ENCODE measurements at places on chromosomes 11 and 22.
A peak's percentile ranks its signal among the peaks of the same experiment; 100 is the strongest.

GRCh38 chr22:36746375-36746970 is 29.4 kb downstream of the IFT27 start:
- peak; percentile 68 for DNase-seq

DNA sequence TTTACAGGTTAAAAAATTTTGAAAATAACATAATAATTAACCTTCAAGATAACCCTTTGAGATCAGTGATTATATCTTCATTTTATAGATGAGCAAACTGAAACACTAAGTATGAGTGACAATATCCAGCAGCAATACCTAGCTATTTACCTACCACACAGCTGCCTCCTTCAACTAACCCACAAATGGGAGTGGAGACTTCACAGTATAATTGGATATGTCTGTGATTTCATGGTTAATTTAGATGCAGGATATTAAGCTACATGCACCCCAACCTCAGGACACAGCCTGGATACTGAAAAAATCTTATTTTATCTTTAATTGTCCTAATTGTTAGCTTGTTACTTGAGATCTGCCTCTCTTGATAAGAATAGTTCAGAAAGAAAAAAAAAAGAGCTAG is 297.2 kb upstream of the ANO5 start:
- no peak for DNase-seq

DNA sequence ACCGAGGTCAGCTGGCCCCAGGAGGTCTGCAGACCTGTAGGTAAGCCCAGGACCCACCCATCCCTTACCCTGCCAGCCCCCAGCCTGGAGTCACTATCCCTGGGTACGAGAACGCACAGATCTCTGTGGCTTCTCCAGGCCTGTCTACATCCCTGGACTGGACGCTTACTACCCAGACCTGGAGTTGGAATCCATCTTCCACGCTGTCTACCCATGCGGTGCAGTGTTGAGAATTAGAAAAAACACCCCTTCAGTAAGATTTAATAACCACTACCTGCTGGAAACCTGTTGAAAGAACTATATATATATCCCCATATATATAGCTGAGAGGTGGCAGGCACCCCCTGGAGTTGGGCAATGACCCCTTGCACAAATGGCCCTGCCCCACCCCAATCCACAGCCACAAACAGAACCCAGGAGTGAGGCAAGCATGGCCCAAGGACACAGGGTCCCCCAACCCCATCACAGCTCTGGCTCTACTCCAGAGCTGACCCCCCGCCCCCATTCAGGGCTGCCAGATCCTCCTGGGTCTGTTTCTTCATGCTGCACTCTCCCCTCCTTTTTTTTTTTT is 17.7 kb upstream of the RGL4 start:
- DNase-seq: no peak

DNA sequence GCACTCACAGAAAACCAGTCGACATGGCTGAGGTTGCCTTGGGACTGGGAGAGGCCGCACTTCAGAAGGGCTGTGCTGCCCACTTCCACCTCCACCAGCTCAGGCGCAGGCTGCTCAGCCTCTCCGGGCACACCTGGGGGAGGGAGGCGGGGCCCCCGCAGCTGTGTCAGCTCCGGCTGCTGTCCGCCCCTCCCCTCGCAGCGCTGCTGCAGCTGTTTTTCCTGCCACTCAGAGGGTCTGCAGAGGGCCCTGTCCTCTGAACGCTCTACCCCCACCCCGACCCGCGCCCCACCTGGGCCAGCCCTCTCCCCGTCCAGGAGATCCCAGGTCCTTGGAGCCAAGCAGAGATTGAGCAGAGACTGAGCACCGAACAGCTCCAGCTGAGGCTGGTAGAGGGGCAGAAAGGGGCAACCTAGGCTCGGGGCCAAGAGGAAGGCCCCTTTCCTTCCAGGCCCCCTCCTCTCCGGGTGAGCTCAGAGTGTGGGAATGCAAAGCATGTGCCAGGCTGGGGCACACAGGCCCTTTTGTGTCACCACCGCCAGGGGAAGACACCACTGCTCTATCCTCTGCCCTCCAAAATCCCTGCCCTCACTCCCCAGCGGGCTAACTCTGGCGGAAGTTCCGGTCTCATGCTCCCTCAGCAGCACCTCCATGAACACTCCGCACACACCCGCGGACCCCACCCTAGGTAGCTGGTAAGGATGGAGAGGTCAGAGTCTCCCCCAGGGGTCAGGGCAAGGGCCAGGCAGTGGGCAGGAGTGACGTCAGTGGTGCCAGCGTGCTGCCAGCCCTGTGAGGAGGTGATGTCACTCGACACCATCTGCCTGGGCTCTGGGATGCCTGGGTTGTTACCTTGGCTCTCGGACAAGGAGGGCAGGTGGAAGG is 1.6 kb downstream of the MCAM start:
- no peak for DNase-seq

DNA sequence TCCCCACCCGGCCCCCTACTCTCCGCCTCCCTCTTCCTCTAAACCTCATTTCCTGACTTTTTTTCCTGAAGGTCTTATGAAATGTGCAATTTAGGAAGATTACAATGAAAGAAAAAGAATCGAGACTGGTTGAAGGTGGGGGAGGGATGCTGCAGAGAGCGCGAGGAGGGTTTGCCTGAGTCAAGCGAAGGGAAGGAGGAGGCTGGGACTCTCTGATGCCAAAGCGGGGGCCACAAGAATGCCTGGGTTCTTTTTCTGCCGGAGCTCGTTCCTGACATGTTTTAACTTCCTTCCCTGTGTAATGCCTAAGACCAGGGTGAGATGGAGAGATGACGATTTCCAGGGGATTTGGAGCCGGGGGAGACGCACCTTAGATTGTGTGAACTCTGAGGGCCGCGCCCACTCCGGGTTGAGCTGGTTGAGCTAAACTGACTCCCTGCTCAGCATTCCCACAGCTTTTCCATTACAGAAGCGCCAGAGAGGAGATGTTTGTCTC is 270.5 kb upstream of the SORL1-AS1 start:
- no peak for DNase-seq

DNA sequence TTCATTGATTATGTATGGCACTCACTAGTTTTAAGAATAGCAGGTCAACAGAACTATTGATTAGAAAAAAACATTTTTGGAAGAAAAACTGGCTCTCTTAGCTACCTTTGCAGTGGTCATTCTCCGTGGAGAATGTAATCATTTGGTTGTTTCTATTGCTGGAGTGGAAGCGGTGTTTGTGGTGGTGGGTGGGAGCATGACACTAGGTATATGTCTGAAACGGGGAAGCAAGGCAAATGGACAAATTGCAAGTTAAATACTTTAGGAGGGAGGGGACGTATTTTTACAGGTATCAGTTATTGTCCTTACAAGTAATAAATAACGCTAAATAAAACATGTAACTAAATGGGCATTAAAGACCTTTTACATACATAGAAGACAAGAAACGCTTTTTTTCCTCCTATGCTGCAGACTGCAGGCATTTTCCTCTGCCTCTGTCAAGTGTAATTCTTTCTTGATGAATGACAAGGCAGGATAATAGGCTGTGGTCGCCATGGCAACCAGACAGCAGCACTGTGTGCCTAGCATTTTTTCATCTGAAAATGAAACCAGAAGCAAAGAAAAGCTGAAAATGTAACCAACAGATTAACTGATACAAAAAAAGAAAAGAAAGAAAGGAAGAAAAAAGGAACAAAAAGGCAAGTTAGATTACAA is 46.2 kb downstream of the BLID start:
- DNase-seq: peak; percentile 90

DNA sequence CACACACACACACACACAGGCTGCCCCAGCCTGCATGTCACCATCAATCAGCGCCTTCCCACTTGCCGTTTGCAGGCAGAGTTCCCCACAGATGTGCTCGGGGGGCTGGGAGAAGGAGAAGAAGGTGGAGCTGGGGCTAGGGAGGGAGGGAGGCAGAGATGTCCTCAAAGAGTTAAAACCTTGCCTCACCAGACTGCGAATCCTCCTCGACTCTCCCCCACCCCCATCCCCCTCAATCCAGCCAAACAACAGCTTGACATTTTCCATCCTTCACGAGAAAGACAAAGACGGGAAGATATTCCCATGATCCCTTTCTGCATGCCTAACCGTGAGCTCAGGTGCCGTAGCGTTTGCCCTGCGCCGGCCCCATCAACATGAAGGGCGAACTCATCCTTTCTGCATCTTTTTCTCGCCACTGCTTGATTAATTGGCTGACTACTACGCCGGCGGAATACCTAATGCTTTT is 365.5 kb downstream of the MIAT start:
- DNase-seq: no peak

DNA sequence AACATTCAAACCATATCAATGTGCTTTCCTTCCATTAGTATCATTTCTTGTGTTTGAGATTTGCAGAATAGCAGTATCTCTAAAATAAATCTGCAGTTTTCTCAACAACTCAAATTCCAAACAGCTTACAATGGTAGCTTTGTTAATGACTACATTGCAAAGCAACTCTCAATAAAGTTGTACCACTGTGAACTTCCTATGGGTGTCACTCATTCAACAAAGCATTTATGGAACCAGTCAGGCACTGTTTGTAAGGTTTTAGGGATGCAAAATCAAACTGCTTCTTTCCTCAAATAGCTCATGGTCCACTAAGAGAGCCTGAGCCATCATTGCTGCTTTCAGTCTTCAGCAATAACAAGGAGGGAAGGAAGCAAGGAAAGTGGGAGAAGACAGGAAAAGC is 91.0 kb downstream of the CCDC83 start:
- no peak for DNase-seq

- peak; percentile 93 for DNase-seq
Observed at GRCh38 chr22:43923631-43924464, at the start of gene PNPLA3. Gene PNPLA3 (plus strand): TSS chr22:43923805. CDS start chr22:43923912, 107 bp downstream.

DNA sequence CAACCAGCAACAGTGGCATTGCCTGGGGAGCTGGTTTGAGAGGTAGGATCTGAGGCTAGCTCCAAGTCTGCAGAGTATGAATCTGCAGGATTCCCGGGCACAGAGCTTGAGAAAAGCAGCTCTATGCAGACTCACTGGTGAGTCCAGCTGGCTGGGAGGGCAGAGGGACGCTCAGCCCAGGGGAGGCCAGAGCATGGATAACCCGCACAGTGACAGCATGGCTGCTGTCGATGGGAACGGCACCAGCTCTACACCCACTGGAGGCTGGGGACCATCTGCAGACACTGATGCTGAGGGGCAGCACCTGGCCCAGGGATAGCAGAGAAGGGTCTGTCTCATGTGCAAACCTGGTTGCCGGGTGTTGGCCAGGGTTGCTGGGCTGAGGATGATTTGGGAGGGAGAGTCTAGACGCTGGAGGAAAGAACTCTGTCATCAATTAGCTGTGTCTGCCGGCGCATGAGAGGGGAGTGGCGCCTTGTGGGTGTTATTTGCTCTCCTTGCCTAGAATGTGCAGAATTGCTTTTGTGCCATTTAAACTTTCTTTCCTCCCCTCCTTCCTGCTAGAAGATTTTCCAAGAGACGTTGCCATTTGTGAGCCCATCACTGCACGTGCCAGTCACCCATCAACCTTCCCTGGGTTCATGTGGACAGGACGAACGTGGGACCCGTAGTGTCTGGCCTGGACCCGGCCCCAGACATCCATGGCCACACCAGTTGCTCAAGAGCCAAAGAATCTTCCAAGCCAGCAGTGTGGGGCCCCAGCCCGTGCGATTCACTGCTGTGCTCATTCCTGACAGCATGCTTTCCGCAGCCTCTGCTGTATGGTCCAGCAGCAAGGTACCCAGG is 19.1 kb upstream of the LINC01488 start:
- no peak for DNase-seq

GRCh38 chr11:23201936-23202522 is 341.8 kb upstream of the CCDC179 start:
- DNase-seq: no peak

- DNase-seq: no peak
Observed at GRCh38 chr22:49699476-49699875, 128.2 kb downstream of the BRD1 start.

DNA sequence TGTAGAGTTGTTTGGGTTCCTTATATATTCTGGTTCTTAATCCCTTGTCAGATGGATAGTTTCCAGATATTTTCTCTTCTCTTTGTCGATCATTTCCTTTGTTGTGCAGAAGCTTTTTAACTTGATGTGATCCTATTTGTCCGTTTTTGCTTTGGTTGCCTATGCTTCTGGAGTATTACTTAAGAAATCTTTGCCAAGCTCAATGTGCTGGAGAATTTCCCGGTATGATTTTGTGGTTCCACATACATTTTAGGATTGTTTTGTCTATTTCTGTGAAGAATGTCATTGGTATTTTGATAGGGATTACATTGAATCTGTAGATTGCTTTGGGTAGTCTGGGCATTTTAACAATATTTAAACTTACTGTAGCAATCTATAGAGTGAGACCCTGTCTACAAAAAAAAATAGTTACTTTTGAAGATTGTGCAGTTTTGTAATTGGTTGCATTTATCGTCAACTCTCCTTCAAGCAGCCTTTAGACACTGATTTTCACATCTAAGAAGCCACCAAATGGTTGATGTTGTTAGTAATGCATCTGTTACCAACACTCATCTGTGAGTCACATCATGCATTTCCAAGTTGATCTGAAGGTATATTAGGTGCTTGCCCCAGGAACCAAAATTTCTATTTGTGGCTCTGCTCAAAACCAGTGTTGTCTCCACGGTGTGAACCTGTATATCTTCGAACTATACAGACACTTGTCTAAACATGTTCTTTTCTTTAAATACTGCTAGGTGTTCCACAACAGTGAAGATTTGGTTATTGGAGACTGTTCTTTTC is 21.4 kb downstream of the XRCC6 start:
- DNase-seq: no peak

GRCh38 chr11:121340032-121340580 is 47.5 kb downstream of the SC5D start:
- no peak for DNase-seq

GRCh38 chr11:66070604-66071380 is 720 bp downstream of the PACS1 start:
- peak; percentile 85 for DNase-seq

DNA sequence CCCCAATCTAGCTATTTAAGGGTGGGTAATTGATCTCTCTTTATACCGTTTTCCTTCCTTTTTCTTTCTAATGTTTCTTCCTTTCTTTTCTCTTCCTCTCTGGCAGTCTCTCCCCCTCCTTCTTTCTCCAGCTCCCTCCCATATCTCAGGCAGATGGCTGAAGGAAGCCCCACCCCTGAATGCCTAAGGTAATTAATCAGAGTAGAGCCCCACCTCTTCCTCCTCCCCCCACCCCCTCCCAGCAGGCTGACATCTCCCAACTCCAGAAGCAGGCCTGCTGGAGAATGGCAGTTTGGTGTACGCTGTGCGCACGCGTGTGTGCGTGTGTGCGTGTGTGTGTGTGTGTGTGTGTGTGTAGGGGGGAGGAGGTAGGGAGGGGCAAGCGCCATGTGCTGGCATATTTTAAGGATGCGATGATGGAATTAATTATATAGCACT is 122.6 kb downstream of the APOL5 start:
- peak; percentile 94 for DNase-seq

- DNase-seq: peak; percentile 90
Observed at GRCh38 chr22:27224485-27225374, 567.3 kb downstream of the MIAT start.

DNA sequence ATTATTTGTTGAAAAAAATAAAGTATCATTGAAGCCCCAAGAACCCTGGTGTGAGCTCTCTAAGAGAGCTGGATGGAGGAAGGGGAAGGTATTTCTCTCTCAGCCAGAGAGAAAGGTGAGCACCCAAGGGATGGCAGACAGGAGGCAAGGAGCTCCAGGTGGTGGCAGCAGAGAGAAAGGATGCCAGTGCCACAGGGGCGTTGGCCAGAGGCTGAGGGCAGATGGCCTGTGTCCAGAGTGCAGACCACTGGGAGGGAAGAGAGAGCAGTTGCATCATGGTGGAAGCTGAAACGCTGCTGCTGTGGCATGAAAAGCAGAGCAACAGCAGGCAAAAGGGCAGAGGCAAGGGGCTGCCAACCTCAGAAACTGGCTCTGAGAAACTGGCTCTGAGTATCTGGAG is 8.5 kb downstream of the SPON1 start:
- no peak for DNase-seq

- DNase-seq: no peak
Observed at GRCh38 chr11:113234888-113235287, 79.5 kb upstream of the TTC12 start.

GRCh38 chr11:60905551-60906113 is 753 bp downstream of the PRPF19 start:
- no peak for DNase-seq
